ENCODE measurements at places on chromosomes 3 and 15.

DNA sequence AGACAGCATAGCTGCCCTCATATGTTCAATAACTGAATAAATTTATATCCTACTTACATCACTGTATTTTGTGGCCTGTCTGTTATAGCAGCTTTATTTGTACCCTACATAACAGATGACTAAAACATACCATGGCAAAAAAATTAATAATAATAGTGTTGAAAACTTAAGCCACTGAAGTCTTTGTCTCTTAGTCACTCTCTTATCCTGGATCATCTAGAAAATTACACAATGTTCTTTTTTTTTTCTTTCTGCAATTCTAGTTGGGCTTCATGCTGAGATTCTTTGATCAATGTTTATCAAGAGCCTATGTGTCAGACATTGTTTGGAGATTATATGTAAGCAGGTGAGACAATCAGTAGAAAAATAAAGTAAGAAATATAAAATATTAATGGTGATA lies 519.3 kb upstream of the ARPP21 start:
- no peak for DNase-seq

GRCh38 chr15:34794590-34795206 lies 651 bp downstream of the ACTC1 start:
- DNase-seq, result no peak

- DNase-seq, result no peak
These were observed 526 bp downstream of the GPD1L start for GRCh38 chr3:32106929-32107362.

GRCh38 chr3:47731061-47731460 lies 50.6 kb downstream of the SMARCC1 start:
- no peak for DNase-seq

- DNase-seq, result no peak
These were observed 243.6 kb upstream of the SLITRK3 start for GRCh38 chr3:165439765-165440164.

DNA sequence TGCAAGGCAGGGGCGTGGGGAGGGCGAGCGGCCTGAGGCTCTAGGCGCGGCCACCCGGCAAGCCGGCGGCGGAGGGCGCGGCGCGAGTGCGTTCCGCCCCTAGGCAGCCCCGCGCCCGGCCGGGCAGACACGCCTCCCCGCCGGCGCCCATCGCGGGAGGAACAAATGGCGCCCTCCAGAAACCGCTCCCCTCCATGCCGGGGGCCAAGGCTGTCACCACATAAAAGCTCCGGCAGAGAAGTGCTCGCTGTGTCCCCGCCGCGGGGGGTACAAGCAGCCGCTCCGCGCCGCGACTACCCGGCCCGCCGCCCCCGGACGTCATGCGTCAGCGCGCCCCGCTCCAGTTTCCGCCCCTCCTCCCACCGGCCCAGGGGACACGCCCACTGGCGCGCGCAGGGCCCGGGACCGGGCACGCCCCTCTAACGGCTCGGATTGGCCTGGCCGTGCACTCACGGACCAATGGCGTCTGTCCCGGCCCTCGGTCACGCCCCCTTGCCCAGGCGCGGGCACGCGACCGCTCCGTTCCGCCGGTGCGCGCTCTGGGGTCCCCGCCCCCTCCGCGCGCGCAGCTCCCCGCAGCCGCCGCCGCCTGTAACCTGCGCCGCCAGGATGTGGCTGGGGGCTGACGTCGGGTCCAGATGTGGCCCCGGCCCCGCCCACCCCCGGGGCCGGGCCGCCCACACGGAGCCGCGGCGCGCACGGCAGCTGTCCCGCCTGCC lies at the start of gene KLF13:
TSS of gene KLF13 (plus strand) at position 680 of the 719 bp plus-strand sequence. CDS start 378 bp downstream, outside the sequence.
- DNase-seq, result peak; percentile 93

DNA sequence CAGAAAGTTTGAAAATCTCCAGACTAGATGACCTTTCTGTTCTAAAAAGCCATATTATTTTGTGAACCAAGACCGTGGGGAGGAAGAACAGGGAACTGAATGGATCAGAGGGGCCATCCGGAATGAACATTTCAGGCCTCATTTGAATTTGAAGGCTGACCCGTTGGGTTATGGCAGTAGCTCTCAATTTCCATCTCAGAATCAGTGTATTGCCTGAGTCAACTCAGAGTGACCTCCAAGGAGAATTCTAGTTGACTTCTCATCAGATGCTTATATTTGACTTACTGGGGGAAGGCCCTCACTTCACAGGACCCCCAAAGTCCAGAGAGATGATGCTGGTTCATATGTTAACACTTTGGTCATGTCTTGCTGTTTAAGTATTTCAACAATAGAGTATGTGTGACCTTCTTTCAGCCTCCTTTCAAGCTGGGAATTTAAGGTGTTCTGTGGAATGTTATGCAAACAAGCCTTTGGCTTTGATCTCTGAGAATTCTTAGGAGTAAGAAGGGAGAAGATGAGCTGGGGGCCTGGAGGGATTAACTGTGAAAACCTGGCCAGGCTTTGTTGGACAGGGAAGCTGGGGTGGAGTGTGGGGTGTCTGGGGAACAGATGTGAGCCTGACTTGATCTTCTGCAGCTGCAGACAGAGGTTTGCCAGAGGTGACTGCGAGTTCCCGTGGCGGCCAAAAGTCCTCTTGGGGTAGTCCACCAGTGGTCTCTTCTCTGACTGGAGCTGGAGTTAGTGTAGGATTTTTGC lies 111.2 kb upstream of the RGMA start:
- DNase-seq, result no peak

DNA sequence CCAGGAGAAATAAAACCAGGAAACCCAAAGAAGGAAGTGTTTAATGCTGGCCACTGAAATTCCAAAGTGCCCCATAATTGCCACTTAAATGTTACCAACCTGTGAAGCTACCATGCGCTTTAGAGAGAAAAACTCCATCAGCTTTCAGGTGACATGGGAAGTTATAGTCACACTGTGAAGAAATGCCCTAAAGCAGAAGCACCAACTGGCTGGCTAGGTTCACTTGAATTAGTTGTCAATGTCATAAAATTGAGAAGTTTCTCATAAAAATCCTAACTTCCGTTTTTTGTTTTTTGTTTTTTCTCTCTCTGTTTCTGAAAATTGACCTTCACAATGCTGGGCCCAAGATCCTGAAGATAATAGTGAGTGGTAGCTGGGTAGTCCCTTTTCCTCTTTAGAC lies 167.9 kb upstream of the CTNNB1 start:
- DNase-seq, result no peak
